KBM-7 (cell line): ENCODE measurements at places on chromosomes 5 and 9.

- no peak for DNase-seq
Measured at GRCh38 chr9:128293091-128293490, 17.0 kb downstream of the SWI5 start.

DNA sequence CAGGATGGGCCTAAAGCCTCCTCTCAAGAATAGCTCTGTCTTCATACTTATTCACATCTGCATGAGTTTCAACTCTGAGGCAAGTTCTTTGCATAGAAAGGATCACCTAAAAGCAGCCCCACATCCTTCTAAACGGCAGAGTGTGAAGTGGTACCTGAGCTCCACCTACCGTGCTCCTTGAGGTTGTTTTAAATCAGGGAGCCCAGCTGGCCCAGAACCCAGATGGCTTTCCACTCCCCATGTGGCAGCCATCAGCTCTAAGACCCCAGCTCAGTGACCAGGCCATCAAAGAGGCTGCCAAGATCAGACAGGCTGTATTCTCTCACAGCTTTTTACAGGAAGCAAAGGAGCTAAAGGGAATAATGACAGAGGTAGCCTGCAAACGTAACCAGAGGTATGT lies 299.3 kb downstream of the RASEF start:
- DNase-seq = no peak

- DNase-seq = no peak
Measured at GRCh38 chr5:172541773-172542136, 87.4 kb upstream of the SH3PXD2B start.

- DNase-seq = no peak
Measured at GRCh38 chr5:66406761-66407336, 189.3 kb upstream of the MAST4 start.

DNA sequence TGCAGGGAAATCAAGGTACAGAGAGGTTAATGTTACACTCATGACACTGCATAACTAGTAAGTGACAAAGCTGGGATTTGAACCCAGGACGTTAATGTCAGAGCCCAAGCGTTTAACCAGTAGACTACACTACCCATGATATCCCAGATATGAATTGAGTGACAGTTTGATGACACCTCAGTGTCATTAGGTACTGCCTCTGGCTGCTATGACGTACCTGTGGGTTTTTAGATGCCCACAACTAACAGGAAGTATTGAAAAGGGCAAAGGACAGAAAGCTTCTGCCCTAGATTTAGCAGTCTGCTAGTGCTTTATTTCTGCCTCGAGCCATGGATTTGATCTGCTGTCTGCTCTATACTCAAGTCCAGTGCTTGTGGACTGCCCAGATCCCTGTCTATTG lies 56.2 kb downstream of the GLRA1 start:
- no peak for DNase-seq

DNA sequence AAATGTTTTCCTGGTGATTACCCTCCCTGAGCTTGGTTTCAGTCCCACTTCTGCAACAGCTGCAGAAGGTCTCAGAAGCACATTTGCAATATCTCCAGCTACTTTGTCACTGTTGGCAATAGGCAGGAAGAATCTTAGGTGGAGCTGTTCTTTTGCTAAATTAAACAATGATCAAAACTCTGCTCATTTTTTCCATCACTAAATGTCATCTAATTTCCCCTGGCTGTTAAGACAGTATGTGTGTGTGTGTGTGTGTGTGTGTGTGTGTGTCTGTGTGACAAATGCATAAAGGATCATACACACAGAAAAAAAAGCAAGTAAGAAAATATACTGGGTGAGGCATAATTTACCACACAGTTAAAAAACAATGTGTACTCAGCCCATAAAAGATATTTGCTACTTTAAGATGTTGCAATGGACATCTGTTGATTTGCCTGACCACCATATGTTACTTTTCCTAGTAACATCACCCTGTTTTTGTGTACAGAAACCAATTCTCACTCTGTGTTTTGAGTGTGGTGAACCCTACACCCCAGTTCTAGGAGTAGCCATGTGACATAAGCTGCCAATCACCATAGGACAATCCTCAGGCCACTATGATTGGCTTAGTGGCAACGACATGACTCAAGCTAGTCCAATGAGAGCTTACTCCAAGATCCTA lies 572.6 kb upstream of the CLINT1 start:
- no peak for DNase-seq

DNA sequence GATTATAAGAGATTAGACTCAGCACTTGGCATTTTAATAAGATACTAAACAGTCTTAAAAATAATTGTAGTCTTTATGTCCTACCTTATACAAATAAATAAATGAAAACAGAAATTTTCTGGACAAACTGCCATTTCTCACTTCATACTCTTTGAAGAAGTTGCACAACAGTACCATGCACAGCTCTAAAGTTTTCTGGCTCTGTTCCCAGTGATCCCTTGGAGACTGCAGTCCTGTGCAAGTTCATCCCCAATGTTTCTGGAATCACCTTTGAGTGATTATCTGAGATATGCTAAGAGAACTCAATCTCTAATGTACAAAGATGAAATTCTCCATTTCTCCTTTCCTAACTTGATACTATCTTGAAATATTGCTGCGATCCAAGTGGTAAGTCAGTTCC lies 330.4 kb upstream of the EDIL3 start:
- DNase-seq = no peak

- DNase-seq = peak; percentile 39
Measured at GRCh38 chr5:177487975-177488374, 9.4 kb downstream of the PDLIM7 start.

DNA sequence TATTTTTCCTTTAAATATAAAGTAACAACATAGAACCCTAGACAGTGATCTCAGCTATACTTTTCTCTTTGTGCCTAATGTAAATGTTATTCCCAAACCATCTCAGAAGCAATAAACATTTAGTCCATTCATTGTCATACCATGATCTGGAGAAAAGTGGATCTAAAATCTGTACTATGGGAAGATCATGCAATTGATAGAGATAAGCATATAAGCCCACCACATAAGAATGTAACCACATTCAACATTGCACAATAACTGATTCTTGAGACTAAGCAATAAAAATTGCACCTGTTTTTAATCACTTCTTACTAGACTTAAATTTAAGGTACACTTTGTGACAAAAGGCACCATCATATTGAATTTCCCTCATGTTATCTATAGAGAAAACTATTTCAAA lies 1403.0 kb upstream of the C9orf72 start:
- no peak for DNase-seq

- DNase-seq = peak; percentile 65
Measured at GRCh38 chr5:35651002-35651756, 33.5 kb downstream of the SPEF2 start.

DNA sequence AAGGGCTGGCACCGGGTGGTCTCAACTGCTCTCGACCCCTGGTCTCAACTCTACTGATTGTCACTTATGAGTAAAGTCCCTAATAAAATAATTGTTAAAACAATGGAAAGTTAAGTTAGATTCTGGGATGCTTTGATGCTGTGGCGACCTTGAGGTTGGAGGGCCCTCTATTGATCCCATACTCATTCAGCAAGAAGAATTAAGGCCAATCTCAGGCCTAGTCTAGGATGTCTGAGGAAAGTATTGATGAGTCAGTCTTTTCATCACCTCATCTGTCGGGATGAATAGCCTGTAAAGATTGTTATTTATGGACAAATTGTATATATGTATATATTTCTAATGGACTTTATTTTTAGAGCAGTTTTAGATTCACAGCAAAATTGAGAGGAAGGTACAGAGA lies 50.8 kb downstream of the WDR36 start:
- no peak for DNase-seq

DNA sequence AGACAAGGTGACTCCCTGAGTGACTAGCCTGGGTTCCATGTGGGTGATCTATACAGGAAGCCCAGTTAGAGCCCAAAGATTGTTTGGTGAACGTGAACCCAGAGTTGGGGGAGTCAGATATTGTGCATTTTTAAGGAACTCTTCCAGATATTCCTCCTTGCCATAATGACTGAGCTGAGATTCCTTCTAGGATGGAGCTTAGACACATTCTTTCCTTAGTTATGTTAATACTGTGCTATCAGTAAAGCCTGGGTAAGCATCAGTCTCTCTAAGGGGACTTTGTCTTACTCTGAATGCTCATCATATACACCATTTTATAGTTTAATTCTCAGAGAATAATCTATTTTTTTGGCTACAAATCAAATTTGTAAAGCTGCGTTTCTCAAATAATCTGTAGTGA lies 68.1 kb downstream of the FOXB2 start:
- no peak for DNase-seq

DNA sequence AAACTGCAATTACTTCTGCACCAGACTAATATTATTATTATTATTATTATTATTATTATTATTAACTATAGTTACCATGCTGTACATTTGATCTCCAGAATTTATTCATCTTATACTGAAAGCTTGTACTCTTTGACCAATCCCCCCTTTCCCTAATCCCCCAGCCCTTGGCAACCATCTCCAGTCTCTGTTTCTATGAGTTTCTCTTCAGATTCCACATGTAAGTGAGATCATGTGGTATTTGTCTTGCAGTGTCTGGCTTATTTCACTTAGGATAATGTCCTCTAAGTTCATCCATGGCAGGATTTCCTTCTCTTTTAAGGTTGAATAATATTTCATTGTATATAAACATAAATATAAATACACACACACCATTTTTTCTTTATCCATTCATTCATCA lies 287.0 kb upstream of the DAB2 start:
- no peak for DNase-seq

DNA sequence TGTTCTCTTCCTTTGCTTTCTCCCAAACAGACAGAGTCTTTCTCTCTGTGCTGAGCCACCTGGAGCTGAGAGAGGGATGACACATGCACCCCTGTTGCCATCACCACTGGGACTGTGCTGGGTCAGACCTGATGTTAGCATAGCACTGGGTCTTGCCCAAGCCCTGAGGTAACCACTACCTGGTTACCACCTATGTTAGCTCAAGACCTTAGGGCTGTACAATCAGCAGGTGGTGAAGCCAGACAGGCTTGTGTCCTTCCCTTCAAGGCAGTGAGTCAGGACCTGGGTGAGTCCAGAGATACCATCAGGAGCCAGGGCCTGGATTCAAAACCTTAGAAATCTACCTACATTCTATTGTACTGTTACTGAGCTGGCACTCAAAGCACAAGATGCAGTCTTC lies 32.1 kb downstream of the FST start:
- DNase-seq = no peak

DNA sequence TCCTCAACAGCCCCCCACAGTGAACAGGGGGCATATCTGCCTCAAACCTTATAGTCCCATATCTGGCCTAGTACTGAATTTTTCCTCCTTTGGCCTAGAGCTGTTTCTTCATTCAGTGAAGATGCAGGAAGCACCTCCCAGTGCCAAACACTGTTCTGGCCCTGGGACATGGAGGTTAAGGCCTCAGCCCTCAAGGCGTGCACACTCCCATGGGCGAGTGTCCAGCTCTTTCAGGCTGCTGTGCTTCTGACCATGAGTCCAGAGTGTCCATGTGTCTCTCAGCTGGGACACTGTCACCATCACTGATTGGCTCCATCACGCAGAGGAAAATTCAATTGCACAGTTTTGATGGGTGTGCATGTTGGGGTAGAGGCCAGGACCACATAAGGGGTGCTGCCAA lies 151.5 kb downstream of the PAX5 start:
- no peak for DNase-seq

DNA sequence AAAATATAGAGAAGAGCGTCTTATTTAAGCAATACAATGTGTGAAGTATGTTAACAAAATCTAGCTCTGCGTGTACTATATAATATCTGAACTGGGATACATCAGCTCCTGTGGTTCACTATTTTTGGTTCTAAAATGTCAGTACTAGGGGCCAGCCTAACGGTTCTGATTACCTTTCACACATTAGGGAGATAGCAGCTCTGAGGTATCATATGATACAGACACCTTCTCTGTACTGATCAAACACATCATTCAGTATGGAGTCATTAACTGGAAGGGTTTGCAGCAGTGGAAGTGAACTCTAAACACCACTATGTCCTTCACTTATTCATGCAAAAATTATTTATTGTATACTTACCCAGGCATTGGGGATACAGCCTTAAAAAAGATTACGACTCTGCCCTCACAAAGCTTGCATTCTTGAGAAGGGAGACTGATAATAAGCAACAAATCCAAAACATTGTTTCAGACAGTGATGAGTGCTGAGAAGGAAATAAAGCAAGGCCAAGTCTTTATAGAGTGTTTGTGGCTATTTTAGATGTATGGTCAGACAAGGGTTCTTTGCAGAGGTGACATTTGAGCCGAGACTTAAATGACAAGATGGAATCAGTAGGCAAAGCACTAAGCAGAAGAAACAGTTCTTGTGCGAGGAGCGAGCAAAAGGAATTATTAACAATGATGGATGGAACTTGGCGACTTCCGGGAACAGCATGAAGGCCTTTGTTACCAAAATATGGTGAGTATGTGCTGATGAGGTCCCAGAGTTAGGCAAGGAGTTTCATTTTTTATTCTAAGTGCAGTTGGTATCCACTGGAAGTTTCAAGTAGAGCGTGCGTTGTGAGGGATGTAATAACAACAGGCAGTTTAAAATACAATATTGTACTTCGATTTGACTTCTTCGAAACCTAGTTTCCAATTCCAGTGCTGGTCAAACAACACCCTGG lies 1.8 kb upstream of the LNPEP start:
- DNase-seq = no peak

DNA sequence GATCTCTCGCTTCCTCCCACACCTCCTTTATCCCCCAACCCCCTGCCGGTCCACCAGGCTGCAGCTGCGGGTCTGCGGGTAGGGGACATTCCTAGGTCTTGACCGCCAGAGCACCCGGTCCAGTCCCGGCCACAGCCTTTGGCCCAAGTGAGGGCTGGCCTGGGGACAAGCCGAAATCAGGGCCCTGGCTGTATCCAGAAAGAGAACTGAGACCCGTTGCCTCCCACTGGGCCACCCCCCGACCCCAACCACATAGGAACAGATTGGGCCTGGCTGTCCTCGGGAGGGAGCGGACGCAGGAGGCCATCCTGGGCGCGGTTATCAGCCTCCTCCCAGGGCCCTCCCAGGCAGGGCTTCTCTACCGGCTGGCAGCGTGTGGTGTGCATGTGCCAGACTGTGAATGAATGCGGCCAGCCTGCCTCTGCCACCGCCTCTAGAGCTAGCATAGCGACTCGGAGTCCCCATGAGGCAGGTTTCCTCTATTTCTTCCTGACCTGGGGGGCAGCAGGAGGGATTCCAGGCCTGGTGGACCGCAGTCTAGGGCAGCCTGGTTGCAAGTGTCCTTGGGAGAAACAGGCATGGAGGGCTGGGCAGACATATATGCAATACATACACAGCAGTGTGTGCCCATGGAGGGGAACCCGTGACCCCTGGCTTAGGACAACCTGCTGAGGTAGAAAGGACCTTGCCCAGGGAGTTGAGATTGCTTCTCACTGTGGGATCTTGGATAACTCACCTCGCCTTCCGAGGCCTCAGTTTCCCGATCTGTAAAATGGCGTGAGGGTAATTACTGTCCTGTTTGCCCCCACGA lies 1.2 kb downstream of the N4BP3 start:
- DNase-seq = no peak

DNA sequence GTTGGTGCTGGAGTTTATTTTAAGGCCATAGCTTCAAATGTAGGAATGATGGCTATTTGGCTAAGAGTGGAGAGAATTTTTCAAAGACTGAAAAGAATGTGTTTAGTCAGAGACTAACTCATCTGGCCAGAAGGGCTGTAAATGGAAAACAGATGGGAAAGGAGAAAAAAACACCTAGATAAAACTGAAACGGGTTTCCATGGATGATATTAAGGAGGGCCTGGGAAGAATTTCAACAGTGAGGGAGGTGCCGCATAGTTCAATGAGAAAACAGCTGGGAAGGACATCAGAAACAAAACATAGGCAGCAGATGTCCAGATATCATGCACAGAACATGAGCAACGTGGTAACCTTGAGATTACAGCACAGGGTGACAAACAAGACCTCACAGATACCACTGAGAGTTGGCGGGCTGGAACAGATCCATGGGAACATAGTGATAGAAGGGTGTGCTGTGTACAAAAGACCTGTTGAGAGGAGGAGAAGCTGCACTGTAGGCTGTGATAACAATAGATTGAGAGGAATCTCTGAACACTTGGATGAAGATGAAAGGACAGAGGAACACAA lies 31.2 kb upstream of the RAD23B start:
- DNase-seq = no peak
